Central memory CD8-positive, alpha-beta T cell (primary cell): ENCODE measurements at places on chromosomes 6 and 20.

DNA sequence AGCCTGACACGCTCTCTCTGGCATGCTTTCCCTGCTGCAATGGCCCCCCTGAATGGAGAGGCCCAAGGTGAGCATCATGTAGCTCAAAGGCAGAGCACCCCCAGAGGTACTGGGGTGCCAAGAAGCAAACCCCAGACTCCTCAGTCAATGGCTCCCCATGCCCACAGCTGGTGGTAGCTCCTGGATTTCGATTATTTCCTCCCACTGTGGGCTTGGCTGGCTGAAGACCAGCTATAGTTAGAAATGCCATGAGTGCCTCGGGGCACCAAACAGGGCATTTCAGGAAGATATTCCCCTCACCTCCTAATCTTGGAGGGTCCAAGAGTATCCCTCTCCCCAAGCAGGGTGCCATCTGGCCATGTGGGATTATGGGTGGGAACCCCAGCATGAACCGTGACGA, 16.8 kb downstream of the MAP1LC3A start:
- DNase-seq: no peak

DNA sequence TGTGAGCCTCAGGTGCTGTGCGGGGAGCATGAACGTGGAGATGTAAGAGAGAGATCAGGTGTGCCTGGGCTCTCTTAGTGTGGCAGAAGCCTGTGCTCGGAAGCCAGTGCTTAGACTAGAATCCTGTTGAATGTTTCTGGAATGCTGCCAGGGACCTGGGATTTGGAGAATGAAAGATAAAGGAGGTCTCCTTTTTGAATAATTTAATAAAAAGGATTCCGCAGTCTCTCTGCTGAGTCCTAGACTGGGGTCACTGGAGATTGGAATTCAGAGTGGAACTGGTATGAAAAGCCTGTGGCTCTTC, 18.8 kb upstream of the EFCAB8 start:
- no peak for DNase-seq

DNA sequence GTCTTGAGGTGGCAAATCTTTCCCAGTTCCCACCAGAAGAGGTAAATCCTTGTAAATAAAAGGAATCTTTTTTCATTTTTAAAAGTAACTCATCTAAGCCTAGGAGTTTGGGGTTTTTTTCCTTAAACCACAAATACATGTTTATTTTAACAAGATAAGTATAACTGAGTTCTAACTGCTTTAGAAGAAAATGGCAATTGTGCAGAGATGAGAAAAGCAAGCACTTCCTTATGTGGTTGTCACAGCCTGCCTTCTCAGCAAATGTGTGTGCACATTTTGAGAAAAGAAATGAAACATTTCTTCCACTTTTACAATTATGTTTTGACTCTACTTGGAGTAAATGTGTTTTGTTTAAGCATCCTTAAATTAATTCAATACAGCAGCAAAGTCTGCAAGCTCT, 17.7 kb downstream of the HCK start:
- DNase-seq: no peak

DNA sequence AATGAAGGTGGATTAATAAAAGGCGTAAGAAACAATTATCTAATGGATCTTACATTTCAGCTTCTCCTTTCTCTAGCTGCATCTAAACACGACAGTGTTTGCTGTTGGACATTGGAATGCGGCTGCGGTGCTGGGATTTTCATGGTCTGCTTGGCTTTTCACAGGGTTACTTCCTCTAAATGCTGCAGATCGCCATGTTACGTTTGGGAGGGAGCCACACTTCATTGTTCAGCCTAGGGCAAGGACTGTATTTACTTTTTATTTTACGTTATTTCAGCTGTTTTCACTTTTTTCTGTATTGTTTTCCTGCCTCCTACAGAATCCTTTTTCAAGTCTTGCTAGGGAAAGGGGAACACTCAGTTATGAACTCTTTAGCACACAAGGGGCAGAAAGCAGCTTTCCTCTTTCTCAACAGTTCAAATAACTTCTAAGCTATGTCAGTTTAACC, 97.9 kb upstream of the MTHFD1L start:
- no peak for DNase-seq

- no peak for DNase-seq
Measured at GRCh38 chr20:14178952-14179351, 158.5 kb downstream of the FLRT3 start.

DNA sequence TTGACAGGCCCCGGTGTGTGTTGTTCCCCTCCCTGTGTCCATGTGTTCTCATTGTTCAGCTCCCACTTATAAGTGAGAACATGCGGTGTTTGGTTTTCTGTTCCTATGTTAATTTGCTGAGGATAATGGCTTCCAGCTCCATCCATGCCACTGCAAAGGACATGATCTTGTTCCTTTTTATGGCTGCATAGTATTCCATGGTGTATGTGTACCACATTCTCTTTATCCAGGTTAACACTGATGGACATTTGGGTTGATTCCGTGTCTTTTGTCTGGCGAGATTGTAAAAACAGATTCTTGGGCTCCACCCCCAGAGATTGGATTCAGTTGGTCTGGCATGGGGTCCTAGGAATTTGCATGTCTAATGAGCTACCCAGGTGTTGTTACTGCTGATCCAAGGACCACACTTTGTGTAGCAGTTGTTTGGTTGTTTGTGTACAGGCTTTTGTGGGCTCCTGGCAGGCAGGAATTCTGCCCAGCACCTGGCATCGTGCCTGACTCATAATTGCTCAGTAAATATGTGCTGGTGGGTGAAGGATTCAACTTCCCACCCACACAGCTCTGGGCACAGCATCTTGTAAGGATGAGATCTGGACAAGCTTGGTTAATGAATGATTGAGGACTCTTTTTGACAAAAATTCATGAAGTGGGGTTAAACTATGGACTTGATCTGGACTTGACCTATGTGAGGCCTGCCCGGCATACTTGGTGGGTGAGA, 5.2 kb downstream of the TOX2 start:
- no peak for DNase-seq

GRCh38 chr6:16338577-16339264, 100.3 kb downstream of the GMPR start:
- DNase-seq: no peak

DNA sequence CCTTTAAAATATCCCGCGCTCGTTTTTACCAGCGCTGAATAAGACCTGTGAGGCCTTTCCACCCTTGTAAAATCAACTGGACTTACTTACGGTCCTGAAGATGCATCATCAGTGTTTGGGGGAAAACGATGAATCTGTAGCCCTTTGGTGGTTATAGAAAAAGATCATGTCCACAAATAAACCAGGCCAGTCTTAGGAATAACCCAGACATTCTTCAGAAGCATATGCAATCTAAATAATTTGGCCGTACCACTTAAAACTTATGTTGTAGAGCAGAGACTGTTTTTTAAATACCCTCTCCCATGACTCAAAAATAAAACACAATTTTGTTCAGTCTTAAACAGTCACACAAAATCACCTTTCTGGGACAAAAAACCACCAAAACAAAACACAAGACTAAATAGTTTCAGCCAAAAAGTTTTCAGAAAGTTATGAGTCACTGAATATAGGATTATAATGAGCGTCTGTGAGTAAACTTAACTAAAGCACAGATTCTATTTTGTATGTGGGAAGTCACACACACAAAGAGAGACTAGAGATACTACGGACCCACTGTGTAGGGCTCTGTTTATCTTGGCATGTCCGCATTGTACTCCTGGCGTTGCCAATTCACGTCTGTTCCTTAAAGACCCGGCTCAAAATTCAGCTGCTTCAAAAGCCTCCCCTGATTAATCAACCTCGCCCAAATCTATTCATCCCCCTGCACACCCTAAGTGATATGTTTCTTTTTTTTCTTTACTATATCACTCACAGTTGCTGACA, 26.5 kb upstream of the SMOC2 start:
- no peak for DNase-seq

- no peak for DNase-seq
Measured at GRCh38 chr6:4264081-4264480, 128.7 kb upstream of the ECI2 start.

DNA sequence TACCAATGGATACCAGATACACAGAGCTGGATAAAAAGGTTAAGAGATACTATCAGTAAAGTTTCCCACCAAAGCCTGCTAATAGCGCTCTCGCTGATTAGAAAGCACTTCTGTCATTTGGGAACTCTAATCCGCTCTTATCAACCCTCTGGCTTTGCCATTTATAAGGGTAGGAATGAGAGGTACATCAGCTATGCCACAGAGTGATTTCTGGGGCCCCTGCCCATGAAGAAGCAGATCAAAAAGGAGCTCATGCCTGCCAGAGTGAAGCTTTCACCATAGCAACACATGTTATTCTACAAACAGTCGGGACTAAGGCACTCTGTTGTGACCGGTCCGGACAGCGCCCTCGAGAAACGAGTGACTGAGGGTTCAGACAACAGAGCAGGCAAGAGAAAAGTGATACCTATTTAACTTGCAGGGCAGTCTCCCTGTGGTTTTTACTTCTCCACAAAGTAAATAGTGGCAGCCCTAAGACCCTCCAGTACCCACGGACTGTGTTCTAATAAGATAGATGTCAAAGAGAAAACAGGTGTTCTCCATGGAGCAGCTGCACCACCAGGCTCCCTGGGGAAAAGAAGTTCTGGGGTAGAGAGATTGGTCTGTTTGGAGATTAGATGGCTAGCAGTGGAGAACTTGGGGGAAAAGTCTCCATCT, 5.6 kb downstream of the TRAM2 start:
- DNase-seq: no peak

GRCh38 chr20:20547876-20548266, 164.6 kb downstream of the RALGAPA2 start:
- DNase-seq: no peak

DNA sequence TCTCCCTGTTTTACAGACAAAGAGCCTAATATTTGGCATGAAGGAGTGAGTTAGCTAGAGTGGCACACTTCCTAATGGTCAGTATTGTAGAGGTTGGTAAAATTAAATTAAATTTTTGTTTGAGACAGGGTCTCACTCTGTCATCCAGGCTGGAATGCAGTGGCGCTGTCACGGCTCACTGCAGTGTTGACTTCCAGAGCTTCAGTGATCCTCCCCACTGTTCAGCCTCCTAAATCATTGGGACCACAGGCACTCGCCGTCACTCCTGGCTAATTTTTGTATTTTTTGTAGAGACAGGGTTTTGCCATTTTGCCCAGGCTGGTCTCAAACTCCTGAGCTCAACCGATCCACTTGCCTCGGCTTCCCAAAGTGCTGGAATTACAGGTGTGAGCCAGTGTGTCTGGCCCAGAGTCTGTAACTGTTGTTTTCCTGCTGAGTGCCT, 70.9 kb downstream of the SCAND1 start:
- DNase-seq: no peak

DNA sequence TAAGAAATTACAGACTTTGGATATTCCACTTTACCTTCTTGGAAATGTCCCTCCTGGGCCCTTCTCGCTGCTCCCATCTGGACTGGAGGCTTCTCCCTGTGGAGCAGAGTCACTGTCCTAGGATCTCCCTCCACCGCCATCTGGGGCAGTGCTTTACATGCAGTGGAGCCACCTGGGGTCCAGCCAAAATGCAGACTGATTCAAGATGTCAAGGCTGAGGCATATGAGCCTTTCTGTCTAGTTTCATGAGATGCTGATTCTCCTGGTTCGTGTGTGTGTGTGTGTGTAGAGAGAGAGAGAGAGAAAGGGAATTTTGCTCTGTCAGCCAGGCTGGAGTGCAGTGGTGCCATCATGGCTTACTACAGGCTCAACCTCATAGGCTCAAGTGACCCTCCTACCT, 14.9 kb downstream of the MICA start:
- DNase-seq: no peak

GRCh38 chr20:62693524-62693922, 15.1 kb upstream of the NTSR1 start:
- DNase-seq: no peak

DNA sequence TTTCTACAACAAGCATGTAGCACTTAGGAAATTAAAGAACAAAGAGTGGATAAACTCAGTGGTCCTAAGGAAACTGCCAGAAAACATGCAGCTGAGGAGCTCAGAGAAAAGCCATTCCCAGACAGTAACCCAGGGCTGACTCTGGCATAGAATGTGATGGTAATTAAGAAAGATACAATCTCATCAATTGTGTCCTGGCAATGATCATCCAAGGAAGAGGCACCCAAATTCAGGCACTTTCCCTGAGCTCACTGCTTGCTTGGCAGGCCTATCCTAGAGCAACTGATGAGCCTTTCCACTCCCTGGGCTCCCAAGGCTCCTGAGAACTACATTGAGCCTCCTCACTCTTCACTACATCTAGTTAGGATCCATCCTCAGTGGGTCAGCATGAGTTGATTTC, 16.2 kb downstream of the EIF2S2 start:
- no peak for DNase-seq

DNA sequence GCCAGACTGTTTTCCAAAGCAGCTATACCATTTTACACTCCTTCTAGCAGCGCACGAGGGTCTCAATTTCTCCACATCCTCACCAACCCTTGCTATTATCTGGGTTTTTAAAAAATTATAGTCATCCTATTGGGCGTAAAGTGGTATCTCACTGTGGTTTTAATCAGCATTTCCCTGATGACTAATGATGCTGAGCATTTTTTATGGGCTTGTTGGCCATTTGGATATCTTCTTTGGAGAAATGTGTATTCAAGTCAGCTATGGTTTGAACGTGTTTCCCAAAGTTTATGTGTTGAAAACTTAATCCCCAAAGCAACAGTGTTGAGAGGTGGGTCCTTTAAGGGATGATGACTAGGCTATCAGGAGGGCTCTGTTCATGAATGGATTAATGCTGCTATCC, 6.7 kb downstream of the MCUR1 start:
- DNase-seq: no peak

GRCh38 chr20:37475252-37475651, 45.8 kb upstream of the NNAT start:
- no peak for DNase-seq

- DNase-seq: no peak
Measured at GRCh38 chr6:146999766-147000165, 204.5 kb upstream of the STXBP5 start.

- no peak for DNase-seq
Measured at GRCh38 chr6:138953451-138953850, 34.6 kb downstream of the REPS1 start.

DNA sequence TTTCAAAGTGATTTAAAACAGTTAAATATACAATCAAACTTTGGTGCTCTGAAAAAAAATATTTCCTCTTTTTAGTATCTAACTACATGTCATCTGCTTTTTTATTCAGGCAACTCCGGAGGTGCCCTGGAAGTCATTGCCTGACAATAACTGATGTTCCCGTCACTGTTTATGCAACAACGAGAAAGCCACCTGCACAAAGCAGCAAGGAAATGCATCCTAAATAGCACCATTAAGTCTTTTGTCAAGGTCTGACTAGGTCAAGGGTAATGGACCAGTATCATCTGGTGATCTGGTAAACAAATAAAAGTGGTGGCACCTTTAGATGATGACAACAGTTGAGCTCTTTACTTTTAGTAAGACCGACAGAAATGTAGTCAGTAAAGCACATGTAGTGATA, 13.2 kb downstream of the FAM229B start:
- no peak for DNase-seq

GRCh38 chr6:18990059-18990978, 603.2 kb downstream of the RNF144B start:
- no peak for DNase-seq

DNA sequence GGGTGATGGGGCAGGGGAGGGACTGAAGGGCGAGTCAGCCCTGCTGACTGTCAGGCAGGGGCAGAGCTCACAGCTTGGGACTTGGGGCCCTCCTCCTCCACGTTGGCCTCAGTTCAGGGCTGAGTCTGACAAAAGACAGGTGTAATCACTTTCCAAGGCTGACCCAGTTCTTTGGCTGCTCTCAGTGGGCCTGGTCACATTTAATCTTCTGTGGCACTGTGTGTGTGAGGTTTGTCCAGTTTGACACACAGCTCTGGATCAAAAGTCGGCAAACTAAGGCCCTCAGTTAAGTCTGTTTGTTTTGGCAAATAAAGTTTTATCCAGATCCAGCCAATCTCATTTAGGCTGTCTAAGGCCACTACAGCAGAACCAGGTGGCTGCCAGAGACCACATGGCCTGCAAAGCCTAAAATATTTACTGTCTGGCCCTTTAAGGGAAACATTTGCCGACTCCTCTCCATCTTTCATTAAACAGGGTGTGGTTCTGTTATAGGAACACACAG, 5.1 kb upstream of the MAP1LC3A start:
- DNase-seq: no peak
